ENCODE measurements at places on chromosomes 2 and 18.

DNA sequence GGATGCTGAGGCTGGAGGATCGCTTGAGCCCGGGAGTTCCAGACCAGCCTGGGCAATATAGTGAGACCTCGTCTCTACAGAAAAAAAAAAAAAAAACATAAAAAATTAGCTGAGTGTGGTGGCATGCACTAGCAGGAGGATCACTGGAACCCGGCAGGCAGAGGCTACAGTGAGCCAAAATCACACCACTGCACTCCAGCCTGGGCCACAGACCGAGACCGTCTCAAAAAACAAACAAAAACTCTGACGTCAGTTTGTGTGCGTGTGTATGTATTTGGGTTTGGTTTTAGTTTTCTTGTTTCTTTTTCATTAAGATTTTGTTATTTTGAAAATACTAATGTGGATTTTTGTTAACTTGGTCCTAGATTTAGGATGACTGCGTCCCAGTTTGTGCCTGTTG, 19.0 kb downstream of the CEP68 start:
- no peak for DNase-seq

- no peak for DNase-seq
These were observed 11.6 kb downstream of the PDE6D start for GRCh38 chr2:231769170-231770136.

DNA sequence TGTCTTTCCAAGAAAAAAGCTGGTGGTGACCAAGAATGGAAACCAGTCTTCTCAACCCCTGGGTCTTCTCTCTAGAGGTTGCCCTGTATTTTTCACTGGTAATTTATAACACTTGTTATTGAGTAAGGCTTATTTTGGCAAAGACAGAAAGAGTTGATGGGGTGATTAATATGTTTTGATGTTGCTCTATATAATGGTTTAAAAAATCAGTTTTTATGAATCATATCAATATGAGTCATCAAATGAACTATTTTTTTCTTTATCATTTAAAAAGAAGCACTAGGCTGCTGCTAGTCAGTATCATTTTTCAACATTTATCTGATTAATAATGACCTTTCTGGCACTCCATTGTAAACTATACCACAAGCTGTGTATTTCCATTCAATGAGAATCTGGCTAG, 1142.2 kb downstream of the LRP1B start:
- DNase-seq: peak; percentile 52

GRCh38 chr18:58359620-58360019, 269.3 kb downstream of the ALPK2 start:
- no peak for DNase-seq

GRCh38 chr18:7886436-7886835, 319.3 kb downstream of the PTPRM start:
- no peak for DNase-seq

GRCh38 chr18:38944446-38945024, 1378.9 kb upstream of the CELF4 start:
- no peak for DNase-seq

GRCh38 chr2:183963609-183964008, 634.7 kb upstream of the ZNF804A start:
- no peak for DNase-seq

GRCh38 chr2:149076863-149077412, 38.4 kb downstream of the LYPD6B start:
- peak; percentile 41 for DNase-seq

DNA sequence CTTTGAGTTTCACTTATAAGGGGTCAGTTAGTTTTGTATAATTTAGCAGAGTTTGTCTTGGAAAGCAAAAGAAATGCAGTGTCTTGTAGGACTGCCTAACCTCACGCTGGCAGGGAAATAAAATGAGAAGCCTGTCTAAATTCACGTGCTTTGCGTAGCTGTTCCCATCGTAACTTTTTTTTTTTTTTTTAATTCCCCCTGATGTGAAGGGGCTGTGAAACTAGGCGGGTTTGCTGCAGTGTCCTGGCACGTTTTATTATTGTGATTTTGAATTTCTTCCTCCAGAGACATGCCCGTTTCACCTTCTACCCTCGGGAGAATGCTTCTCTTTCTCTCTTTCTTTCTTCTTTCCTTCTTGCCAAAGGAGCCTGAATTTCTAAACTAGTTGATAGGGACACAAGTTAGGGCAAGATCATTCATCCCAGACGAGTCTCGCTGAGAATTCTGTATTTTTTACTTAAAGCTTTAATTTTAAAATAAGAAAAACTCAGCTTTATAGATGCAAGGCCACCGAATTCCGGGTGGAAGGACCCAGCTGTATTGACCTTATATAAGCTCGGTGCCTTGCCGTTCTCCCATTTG, 2.3 kb downstream of the MEIS1 start:
- no peak for DNase-seq

All from fibroblast of skin of back (primary cell).